Glutamatergic neuron (in vitro differentiated cells): ENCODE measurements at places on chromosomes 2 and 18.

GRCh38 chr2:20343128-20343527, 7.5 kb downstream of the PUM2 start:
- H3K27ac ChIP-seq: no peak overlapping the region
- no peak for DNase-seq
- peaks cover 3% of the 10 kb centered on the region for H3K27me3 ChIP-seq
- H3K4me1 ChIP-seq: peaks cover 14% of the 10 kb centered on the region
- H3K36me3 ChIP-seq: no peaks in the 10 kb centered on the region

DNA sequence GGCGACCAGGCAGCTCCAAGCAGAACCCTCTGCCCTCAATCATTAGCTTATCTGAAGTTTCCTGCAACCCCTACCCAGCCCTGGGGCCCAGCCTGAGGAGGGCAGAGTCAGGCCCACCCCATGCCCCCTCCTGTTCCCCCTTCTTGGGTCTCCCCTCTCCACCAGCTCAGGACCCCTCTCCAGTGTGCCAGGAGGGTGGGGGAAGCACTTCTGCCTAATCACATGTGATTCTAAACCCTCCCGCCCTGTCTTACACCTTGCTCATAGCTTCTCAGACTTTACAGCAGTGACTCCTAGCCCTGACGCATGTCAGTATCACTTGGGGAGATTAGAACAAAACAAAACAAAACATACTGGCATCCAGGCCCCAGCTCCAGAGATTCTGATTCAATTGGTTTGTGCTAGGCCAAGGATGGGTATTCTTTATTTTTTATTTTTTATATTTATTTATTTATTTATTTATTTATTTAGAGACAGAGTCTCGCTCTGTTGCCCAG, 42.5 kb upstream of the ASAP2 start:
- no peak overlapping the region for H3K4me3 ChIP-seq
- H3K27ac ChIP-seq: no peak overlapping the region
- DNase-seq: no peak
- H3K27me3 ChIP-seq: peaks cover 2% of the 10 kb centered on the region

GRCh38 chr2:31704561-31705212, 123.9 kb upstream of the SRD5A2 start:
- H3K36me3 ChIP-seq: no peaks in the 10 kb centered on the region
- no peak overlapping the region for H3K27ac ChIP-seq
- no peaks in the 10 kb centered on the region for H3K4me1 ChIP-seq
- H3K27me3 ChIP-seq: peaks cover 1% of the 10 kb centered on the region
- no peak for DNase-seq

GRCh38 chr2:206478340-206478739, 35.0 kb downstream of the ADAM23 start:
- no peak overlapping the region for H3K4me3 ChIP-seq
- no peak overlapping the region for H3K27ac ChIP-seq
- no peaks in the 10 kb centered on the region for H3K27me3 ChIP-seq
- H3K36me3 ChIP-seq: no peaks in the 10 kb centered on the region

DNA sequence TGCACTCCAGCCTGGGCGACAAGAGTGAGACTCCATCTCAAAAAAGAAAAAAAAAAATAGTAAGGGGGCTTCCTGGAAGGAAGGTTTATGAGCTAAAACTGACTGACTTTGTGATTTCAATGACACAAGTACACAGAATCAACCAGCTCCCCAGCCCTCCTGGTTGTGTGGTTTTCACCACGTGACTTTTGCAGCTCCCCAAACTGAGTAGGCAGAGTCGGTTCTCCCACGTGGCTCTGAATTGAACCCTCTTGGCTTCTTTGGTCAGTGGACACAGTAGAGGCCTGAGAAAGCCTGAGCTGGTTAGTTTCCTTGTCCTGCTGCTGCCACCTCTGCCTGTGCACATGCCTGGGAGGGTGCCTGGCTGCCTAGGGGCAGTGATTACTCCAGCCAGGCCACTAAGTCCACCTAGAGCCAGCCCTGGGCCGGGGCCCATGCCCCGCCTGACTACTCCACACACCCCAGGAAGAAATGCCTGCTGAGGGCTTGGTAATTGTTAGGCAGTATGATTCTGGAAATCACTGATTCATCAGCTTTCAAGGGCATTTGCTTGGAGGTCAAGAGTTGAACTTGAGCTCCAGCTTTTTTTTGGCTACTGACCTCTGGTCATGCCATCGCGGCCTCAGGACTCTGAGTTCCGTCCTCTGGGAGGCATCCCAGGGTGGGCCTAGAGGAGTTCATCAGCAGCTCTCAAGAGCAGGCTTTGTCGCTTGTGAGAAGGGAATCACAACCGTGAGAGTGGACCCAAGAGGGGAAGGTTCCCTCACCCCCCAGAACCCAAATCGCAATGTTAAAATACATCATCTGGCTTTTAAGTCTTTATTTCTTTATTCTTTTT, 431.9 kb upstream of the HS6ST1 start:
- no peaks in the 10 kb centered on the region for H3K36me3 ChIP-seq
- no peak for DNase-seq
- peaks cover 16% of the 10 kb centered on the region for H3K4me1 ChIP-seq
- H3K27me3 ChIP-seq: no peaks in the 10 kb centered on the region
- H3K27ac ChIP-seq: no peak overlapping the region

DNA sequence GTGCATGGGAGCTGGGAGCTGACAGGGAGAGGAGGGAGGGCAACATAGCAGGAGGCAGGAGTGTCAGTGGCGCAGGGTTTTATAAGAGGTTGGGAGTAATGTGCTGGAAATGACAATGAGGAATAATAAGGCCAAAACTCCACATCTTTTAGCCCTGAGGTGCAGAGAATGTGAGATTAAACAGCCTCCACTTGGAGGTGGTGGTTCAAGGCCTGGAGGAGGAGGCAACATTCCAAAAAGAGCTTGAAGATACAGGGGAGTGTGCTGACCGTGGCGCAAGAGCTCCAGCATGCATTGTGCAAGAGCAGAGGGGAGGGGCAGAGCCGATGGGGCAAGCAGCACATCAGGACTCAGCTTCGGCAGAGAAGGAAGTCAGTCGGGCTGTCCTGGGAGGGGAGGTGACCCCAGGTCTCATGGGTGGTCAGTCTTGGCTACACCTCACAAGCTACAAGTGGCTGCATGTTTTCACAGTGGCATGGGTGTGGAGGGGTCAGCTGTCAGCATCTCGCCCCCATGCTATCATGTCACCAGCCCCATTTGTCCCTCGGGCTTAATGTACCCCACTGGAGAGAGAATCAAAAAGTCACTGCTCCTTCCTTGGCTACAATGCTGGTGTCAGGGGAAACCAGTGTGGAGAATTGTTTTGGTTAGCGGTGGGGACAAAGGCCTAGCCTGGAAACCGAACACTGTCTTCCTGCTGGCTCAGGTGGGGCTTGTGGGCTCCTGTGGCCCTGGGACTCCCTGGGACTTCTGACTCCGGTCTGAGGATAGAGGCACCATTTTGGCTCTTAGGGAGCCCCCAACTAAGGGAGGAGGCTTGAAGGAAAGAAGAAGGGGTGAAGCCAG, 208.0 kb downstream of the ZFP36L2 start:
- no peak overlapping the region for H3K27ac ChIP-seq
- peaks cover 2% of the 10 kb centered on the region for H3K27me3 ChIP-seq
- no peaks in the 10 kb centered on the region for H3K4me1 ChIP-seq
- peaks cover 13% of the 10 kb centered on the region for H3K36me3 ChIP-seq

DNA sequence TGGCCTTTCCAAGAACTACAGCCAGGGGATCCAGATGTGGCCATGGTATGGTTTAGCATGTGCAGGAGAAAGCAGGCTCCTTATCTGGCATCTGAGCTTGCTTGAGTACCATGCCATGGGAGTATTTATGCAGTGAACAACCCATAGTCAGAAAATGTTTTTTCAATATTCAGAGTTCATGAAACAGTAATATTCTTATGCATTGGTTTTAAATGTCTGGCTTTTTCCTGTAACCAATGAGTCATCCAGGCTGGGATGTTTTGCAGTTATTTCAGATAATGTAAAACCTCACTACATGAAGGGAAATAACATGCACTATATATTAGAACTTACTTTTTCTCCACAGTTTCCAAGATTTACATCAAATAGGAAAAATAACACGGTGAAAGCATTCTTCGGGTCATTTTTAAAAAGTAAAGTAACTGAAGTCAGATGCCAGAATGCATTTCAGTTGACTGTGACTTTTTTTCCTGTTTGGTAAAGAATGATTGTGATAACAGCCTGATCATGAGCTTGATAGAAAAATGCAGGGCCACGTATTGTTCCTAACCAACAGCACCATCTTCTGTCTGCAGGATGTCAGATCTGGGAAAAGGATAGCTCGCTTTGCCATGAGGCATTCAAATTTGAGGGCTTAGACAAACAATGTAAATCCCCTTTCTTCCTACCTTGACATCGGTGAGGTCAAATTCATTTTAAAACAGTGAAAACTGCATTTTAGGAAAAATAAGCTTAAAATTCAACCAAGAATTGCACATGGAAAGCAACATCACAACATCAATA, 152.8 kb downstream of the DSC3 start:
- no peaks in the 10 kb centered on the region for H3K27me3 ChIP-seq
- no peaks in the 10 kb centered on the region for H3K36me3 ChIP-seq
- DNase-seq: peak; percentile 20
- H3K4me3 ChIP-seq: no peak overlapping the region

- H3K27me3 ChIP-seq: peaks cover 56% of the 10 kb centered on the region
- peak; percentile 51 for DNase-seq
- H3K4me3 ChIP-seq: peak overlapping the region; percentile 67
- H3K4me1 ChIP-seq: peaks cover 12% of the 10 kb centered on the region
These were observed 1.7 kb downstream of the SIX3 start for GRCh38 chr2:44943031-44943692.

DNA sequence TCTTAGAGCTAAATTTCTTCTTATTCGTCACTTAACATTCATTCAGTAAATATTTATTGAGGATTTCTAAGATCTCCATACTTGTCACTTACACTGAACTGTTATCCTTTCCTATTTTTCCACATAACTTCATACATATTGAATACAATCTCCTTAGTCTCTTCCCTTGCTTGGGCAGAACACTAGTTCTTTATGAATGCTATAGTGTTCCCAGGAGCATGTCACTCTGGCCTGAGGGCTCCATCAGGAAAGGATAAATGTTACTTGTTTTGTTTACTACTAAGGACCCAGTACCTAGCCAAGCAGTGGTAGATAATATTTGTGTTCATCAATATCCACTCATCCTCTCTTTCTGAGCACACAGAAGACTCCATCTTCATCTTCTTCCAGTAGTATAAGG, 544.7 kb downstream of the ZEB2 start:
- H3K4me3 ChIP-seq: no peak overlapping the region
- H3K4me1 ChIP-seq: no peaks in the 10 kb centered on the region
- no peaks in the 10 kb centered on the region for H3K36me3 ChIP-seq
- DNase-seq: no peak
- H3K27me3 ChIP-seq: no peaks in the 10 kb centered on the region

DNA sequence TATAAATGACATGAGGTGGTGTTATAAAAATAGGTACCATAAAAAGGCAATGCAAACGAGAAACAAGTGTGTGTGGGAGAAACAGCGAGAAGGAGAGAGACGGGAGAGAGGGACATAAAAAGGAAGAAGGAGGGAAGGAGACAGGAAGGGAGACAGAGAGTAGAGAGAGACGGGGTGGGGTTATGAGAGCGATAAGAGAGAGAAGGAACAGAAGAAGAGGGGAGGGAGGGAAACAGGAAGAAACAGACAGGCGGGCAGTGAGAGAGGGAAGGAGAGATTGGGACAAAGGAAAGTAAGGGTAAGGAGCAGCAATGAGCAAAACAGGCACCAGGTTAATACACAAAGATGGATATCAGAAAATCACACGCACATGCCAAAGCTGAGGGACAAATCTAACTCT, 83.7 kb downstream of the TGFA start:
- H3K27ac ChIP-seq: peak overlapping the region; percentile 23
- no peak for DNase-seq
- peaks cover 4% of the 10 kb centered on the region for H3K27me3 ChIP-seq
- H3K36me3 ChIP-seq: no peaks in the 10 kb centered on the region
- peaks cover 46% of the 10 kb centered on the region for H3K4me1 ChIP-seq

- peaks cover 3% of the 10 kb centered on the region for H3K27me3 ChIP-seq
- no peak overlapping the region for H3K4me3 ChIP-seq
- no peaks in the 10 kb centered on the region for H3K36me3 ChIP-seq
These were observed 18.8 kb downstream of the ZEB2 start for GRCh38 chr2:144501118-144501517.

GRCh38 chr2:200378652-200379290, 72.3 kb downstream of the SPATS2L start:
- no peak overlapping the region for H3K27ac ChIP-seq
- H3K4me1 ChIP-seq: peaks cover 21% of the 10 kb centered on the region
- H3K36me3 ChIP-seq: no peaks in the 10 kb centered on the region
- DNase-seq: no peak
- no peak overlapping the region for H3K4me3 ChIP-seq

DNA sequence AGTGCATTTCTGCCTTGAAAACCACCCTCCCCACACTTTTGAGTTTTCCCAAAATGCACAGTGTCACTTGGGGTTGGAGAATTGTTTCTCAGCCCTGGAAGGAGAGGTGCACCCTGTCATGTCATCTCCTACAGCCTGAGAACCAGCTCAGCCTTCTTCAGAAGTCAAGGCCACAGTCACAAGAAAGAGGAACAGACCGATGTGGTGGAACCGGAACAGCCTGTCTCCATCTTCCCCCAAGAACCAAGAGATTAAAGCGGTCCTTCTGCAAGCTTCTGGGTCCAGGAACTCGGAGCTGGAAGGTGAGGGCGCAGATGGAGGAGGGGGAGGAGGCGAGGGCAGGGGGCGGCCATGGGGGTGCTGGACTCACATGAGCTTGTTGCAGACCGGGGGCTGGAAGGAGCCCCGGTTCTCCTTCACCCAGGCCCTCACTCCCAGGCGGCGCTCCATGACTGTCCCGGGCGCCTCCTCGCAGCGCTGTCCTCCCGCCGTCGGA, 248 bp downstream of the HAAO start:
- peak overlapping the region; percentile 86 for H3K4me3 ChIP-seq
- H3K36me3 ChIP-seq: peaks cover 8% of the 10 kb centered on the region
- peaks cover 17% of the 10 kb centered on the region for H3K4me1 ChIP-seq
- H3K27ac ChIP-seq: no peak overlapping the region

DNA sequence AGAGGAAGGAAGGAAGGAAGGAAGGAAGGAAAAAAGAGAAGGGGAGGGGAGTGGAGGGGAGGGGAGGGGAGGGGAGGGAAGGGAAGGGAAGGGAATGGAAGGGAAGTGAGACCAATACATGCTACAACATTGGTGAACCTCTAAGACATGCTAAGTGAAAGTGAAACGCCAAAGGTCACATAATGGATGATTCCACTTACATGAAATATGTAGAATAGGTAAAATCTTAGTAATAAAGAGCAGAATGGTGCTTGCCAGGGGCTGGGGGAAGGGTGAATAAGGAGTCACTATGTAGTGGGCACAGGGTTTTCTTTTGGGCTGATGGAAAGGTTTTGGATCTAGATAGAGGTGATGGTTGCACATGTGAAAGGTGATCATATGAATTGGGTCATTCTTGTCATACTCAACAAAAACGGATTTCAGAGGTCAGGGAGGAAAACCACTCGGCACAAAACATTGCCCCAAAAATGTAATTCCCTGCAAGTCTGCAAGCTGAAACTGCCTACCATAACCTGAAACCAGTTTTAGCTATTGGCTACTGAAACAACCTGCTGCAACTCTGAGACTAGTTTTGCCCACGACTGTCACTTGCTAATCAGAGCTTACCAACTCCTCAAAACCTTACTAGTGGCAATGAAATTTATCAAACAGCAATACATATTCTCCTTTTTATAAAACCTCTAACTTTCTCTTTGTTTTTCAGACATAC, 59.2 kb downstream of the CCDC141 start:
- H3K4me3 ChIP-seq: no peak overlapping the region
- peaks cover 2% of the 10 kb centered on the region for H3K27me3 ChIP-seq
- peaks cover 5% of the 10 kb centered on the region for H3K36me3 ChIP-seq
- no peak for DNase-seq
- no peaks in the 10 kb centered on the region for H3K4me1 ChIP-seq
- H3K27ac ChIP-seq: no peak overlapping the region

- H3K4me1 ChIP-seq: no peaks in the 10 kb centered on the region
- no peak overlapping the region for H3K4me3 ChIP-seq
- no peak overlapping the region for H3K27ac ChIP-seq
- peaks cover 5% of the 10 kb centered on the region for H3K27me3 ChIP-seq
- no peaks in the 10 kb centered on the region for H3K36me3 ChIP-seq
- DNase-seq: no peak
These were observed 111.2 kb upstream of the KLHL29 start for GRCh38 chr2:23273786-23274185.
